ENCODE measurements at places on chromosomes 13 and 19.

- no peak for DNase-seq
These were observed 89.3 kb upstream of the UQCRFS1 start for GRCh38 chr19:29302002-29302928.

DNA sequence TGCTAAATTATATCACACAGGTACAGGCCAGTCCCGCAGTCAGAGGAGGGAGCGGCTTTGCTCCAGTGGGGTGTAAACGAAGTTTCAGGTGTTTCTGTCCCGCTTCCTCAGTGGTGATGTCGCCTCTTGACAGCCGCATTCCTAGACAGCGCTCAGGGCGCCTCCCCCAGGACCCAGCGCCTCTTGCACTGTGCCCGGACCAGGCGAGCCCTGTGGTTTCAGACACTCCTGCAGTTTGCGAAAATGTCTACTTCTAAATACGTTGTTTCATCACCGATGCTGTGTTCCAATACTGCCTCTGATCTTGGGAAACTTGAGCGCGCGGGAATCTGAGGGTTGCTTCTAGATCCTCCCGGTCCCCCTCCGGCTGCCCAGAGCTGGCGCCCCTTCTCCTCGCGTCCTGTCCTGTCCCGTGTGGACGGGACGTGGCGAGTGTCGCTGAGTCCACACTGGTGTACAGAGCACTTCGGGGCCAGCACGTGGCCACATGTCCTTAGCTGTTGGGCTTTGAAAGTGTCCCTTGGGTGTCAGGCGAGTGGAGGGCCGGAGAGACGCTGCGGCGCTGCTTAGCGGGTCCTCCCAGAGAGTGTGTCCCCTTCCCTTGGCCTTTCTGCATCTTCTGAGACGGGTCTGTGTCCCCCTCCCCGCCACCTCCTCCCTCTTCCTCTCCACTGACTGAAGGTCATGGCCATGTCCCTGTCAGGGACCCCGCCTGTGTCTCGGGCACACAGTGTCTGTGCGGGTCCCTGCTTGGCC lies 14.6 kb upstream of the RPS15 start:
- no peak for DNase-seq

- DNase-seq: no peak
These were observed 14.2 kb upstream of the CFAP97D2 start for GRCh38 chr13:114164681-114165429.

DNA sequence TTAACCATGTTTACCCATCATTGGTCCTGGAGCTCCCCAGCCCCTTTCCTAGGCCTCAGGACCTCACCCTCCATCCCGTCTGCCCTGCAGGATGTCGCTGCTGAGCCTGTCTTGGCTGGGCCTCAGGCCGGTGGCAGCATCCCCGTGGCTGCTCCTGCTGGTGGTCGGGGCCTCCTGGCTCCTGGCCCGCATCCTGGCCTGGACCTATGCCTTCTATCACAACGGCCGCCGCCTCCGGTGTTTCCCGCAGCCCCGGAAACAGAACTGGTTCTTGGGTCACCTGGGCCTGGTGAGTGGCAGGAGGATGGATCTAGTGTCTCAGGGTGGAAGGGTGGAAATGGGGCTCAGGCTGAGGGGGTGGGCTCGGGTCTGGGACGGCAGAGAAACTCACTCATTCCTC lies 508 bp downstream of the CYP4F8 start:
- DNase-seq: no peak

DNA sequence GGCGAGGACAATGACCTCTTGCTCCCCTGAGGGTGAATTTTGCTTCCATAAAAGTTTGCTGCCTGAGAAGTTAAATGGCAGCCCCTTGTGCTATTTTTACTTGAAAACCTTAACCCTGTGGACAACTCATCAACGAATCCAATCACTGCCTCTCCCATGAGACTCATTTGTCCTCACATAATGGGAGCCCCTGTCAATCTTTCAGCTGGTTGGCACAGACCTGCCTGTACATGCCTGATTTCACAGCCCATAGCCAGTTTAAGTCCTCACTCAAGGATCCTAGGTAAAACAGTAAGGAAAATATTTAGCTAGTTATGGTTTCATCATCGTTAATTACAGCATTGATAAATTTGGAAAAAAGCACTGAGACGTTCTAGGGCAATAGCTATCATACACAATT lies 207.4 kb downstream of the NHLRC3 start:
- DNase-seq: no peak

- no peak for DNase-seq
These were observed 1.5 kb downstream of the SCAF1 start for GRCh38 chr19:49643466-49643865.

DNA sequence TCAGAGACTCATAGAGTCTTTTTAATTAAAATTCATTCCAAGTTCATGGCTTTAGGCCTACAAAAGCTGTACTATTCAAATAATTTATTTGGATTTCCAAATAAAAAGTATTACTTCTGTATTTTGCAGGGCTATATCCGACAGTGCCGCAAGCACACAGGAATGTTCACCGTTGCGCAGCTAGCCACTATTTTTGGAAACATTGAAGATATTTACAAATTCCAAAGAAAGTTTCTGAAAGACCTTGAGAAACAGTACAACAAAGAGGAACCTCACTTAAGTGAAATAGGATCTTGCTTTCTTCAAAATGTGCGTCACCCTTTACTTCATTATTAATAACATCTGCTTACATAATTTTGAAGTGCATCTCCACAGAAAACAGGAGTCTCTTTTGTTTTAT lies 20.5 kb upstream of the C1QTNF9 start:
- no peak for DNase-seq

- no peak for DNase-seq
These were observed 47.0 kb downstream of the SERP2 start for GRCh38 chr13:44420376-44421220.

- DNase-seq: no peak
These were observed 257.9 kb downstream of the KLF12 start for GRCh38 chr13:73876323-73876722.

DNA sequence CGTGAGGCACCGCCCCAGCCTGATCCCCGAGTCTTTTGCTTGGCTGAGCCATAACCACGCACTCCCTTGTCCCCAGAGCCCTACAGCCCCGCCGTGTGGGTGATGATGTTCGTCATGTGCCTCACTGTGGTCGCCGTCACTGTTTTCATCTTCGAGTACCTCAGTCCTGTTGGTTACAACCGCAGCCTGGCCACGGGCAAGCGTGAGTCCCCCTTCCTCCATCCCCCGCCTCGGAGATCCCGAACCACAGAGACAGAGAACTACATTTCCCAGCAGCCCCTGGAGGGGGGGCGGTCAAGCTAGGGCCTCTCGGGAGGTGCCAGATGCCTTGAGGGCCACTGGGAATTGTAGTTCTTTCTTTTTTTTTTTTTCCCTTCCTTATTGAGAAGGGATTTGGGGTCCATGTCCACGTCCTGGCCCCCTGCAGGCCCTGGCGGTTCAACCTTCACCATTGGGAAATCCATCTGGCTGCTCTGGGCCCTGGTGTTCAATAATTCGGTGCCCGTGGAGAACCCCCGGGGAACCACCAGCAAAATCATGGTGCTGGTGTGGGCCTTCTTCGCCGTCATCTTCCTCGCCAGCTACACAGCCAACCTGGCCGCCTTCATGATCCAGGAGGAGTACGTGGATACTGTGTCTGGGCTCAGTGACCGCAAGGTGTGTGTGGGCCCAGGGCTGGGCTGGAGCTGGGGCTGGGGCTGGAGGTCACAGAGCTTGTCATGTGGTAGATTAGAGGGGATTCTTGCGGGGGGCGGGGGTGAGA lies 25.9 kb downstream of the GRIN2D start:
- DNase-seq: peak; percentile 53

DNA sequence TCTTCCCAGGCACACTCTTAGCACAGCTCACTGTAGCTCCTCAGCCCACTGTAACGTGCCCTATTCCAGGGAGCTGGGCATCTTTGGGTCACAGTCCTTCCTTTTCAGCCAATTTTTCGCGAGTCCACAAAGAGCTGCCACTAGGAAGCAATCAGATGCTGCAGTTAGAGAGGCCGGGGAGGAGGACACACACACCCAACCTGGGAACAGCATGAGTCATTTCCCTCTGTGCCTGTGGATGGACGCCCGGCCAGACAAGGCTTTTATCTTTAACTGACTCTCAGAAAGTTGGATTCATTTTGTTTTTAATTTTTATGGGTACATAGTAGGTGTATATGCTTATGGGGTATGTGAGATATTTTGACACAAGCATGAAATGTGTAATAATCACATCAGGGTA lies 918.6 kb downstream of the UQCRFS1 start:
- DNase-seq: peak; percentile 67

DNA sequence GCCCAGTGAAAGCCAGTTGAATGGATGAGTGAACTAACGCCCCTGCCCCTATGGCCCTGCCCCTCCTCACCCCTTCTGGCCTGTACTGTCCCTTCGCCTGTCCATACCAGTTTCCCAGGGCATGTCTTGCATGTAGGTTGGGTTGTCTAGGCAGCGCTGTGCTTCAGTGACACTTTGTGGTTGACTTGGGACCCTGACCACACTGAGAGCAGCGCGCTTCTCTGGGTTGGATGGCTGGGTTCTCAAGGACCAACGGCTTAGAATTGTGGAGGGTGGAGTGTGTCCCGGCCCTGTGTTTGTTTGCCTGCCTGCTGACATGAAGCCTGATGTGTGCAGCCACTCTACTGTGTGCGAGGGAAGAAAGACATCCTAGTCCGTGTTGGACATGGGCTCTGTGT lies 15.8 kb downstream of the GATAD2A start:
- DNase-seq: no peak

GRCh38 chr19:19160461-19161035 lies 9.5 kb downstream of the MEF2B start:
- DNase-seq: no peak

DNA sequence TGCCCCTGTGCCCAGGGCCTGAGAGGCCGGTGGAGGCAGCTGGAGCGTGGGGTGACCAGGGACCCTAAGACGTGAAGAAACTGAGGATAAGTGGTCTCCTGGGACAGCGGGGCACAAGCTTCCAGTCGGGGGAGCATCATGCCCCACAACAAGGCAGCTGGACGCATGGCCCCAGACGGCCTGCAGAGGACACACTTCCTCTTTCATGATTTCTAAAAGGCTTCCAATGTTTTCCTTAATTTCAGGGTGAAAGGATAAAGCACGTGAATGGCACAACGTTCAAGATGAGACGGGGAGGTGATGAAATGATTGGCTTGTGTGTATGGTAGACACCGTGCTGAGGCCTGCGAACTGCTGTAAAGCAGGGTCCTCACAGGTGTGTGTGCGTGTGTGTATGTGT lies 20.2 kb upstream of the MYDGF start:
- no peak for DNase-seq

DNA sequence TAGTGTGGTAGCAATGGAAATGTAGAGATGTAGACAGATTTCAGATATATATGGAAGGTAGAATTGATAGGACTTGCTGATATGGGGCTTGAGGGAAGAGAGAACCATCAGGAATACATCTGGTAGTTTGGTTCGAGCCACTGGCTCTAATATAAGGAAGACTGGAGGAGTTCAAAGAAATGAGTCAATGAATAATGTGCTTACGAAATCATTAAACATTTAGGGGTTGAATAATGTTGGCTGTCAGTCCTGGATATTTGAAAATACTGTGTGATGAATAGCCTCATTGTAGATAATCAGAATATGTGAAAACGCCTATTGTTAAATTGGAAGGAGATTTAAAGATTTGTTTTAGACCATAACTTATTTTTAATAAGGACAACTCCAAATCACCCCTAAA lies 21.6 kb downstream of the SGCG start:
- no peak for DNase-seq

GRCh38 chr19:14410091-14411051 lies 8.8 kb downstream of the DDX39A start:
- no peak for DNase-seq

GRCh38 chr13:112078879-112079531 lies 12.1 kb downstream of the SOX1 start:
- DNase-seq: no peak

GRCh38 chr19:11798391-11799330 lies at the start of gene ZNF491:
Gene ZNF491, plus strand, starts transcription at chr19:11798523. Its CDS starts 7,431 bp downstream, at chr19:11805954.
- peak; percentile 98 for DNase-seq

GRCh38 chr19:10763828-10764339 lies 46.0 kb downstream of the DNM2 start:
- DNase-seq: no peak

DNA sequence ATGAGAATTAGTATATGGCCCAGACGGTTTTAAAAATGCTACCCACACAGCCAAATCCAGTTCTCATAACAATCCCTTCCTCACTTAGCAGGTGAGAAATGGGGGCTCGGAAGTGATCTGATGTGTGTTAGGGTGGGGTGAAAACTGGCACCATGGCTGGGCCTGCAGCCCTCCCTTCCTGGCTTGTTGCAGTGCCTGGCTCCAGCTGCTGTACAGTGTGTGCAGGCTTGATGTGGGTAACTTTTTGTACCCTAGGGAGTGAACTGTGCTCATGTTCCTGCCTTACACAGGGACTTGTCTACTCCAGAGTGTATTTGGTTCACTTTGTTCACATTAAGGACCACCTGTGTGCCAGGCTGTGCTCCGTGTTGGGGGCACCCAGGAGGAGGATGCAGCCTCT lies 177.2 kb downstream of the LMO7 start:
- DNase-seq: no peak

- no peak for DNase-seq
These were observed 370.0 kb downstream of the FGF9 start for GRCh38 chr13:22040810-22041364.

- no peak for DNase-seq
These were observed 169.2 kb upstream of the NBEA start for GRCh38 chr13:34772881-34773280.

- no peak for DNase-seq
These were observed 1024.3 kb downstream of the PCDH9 start for GRCh38 chr13:66205807-66206206.

- no peak for DNase-seq
These were observed 67.2 kb downstream of the CELF5 start for GRCh38 chr19:3291644-3292043.

- no peak for DNase-seq
These were observed 4.3 kb upstream of the TMEM255B start for GRCh38 chr13:113754691-113755090.

DNA sequence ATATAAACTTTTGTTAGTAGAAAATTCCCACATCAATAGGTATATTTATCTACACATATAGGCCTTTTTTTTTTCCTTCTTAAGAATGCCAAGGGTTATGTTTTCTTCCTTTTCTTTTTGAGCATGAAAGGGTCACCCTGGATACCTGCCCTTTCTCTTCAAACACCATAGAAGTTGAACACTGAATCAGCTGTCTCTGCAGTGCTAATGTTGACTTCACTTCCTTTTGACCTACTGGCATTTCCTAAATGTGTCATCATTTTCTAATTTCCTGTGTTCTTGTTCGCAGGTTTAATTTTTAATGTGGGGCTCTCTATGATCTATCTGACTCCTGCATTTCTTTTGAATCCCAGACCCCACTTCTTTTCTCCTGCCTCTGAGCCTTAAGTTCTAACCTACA lies 532.0 kb downstream of the GPC6 start:
- DNase-seq: no peak

DNA sequence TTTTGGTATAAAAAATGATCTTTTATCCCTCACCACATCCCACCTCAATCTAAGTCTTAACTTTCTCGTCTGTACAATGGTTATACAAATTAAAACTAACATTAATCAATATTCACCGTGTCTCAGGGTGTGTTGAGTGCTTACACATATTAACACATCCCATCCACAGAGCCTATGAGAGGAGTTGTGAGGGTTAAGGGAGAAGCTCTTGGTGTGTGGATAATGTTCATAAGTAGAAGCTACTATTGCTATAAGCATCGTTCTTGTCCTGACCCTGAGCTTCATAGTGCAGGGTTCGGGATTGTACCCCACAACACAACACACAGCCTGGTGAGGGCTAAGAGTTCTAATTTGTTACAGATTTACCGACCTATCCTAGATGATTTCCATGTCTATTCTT lies 2.5 kb downstream of the FPR3 start:
- no peak for DNase-seq

- no peak for DNase-seq
These were observed 4.1 kb downstream of the SPRY2 start for GRCh38 chr13:80336776-80337287.

GRCh38 chr19:18815673-18816072 lies 16.1 kb upstream of the UPF1 start:
- no peak for DNase-seq

Measured in hepatic stellate cell (primary cell).